ENCODE measurements at places on chromosomes 3 and 15.

DNA sequence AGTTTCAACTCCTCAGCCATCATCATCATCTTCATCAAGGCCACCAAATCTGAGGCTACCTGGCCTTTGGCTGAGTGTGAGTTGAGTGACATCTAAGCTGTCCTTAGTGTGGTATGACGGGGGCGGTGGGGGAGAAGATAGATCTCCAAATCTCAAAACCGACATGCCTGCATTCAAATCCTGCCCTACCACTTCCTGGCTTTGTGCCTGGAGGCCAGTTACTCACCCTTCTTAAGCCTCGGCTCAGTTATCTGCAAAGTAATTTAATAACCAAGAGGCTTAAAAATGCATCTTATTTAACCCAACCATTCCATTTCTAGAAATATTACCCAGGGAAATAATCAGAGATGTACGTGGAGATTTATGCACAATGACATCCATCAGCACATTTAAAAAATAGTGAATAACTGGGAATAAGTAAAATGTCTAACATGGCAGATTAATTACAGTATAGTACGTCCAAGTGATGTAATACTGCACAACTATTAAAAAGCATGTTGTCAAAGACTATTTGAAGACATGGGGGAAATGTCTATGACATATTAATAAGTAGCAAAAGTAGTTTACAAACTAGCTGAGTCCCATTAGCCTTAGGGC lies 167.4 kb downstream of the NTRK3 start:
- H3K27me3 ChIP-seq, result no peaks in the 10 kb centered on the region
- no peak overlapping the region for H3K4me3 ChIP-seq
- H3K36me3 ChIP-seq, result no peaks in the 10 kb centered on the region
- no peak overlapping the region for H3K27ac ChIP-seq
- DNase-seq, result peak; percentile 4

GRCh38 chr15:48996276-48996675 lies 32.6 kb upstream of the SHC4 start:
- no peak overlapping the region for H3K27ac ChIP-seq
- H3K36me3 ChIP-seq, result peaks cover 13% of the 10 kb centered on the region
- no peaks in the 10 kb centered on the region for H3K27me3 ChIP-seq
- no peak overlapping the region for H3K4me3 ChIP-seq
- no peak for DNase-seq

DNA sequence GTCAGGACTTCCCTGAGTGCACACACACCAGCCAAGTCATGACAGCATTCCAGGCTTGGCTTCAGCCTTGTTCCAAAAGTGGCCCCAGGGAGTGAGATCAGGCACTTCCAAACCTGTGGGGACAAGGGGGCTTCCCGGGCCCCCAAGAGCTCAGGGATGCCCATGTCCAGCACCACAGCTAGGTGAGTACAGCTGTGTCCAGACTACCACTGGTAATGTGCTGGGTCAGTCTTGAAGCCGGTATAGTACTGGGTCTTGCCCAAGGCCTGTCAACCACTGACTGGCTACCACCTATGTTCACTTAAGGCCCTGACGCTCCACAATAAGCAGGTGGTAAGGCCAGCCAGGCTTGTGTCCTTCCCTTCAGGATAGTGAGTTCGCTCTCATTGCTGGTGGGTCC lies 249.3 kb downstream of the UNC13C start:
- H3K4me3 ChIP-seq, result no peak overlapping the region
- H3K27ac ChIP-seq, result no peak overlapping the region
- DNase-seq, result no peak
- no peaks in the 10 kb centered on the region for H3K27me3 ChIP-seq
- H3K36me3 ChIP-seq, result no peaks in the 10 kb centered on the region
- H3K4me1 ChIP-seq, result no peaks in the 10 kb centered on the region

- H3K27ac ChIP-seq, result no peak overlapping the region
- H3K4me3 ChIP-seq, result peak overlapping the region; percentile 96
- peak; percentile 77 for DNase-seq
- H3K27me3 ChIP-seq, result no peaks in the 10 kb centered on the region
These were observed 995 bp downstream of the CHST14 start for GRCh38 chr15:40471808-40472150.

GRCh38 chr3:175193815-175194518 lies 334.8 kb downstream of the NAALADL2 start:
- H3K4me1 ChIP-seq, result peaks cover 34% of the 10 kb centered on the region
- peak overlapping the region; percentile 89 for H3K27ac ChIP-seq
- no peaks in the 10 kb centered on the region for H3K36me3 ChIP-seq

- H3K4me1 ChIP-seq, result peaks cover 37% of the 10 kb centered on the region
- H3K27me3 ChIP-seq, result no peaks in the 10 kb centered on the region
- peak overlapping the region; percentile 58 for H3K4me3 ChIP-seq
- H3K27ac ChIP-seq, result peak overlapping the region; percentile 78
- DNase-seq, result peak; percentile 68
These were observed 58.4 kb downstream of the TMEM44 start for GRCh38 chr3:194574639-194575483.

- peaks cover 5% of the 10 kb centered on the region for H3K27me3 ChIP-seq
- no peak overlapping the region for H3K4me3 ChIP-seq
- no peak overlapping the region for H3K27ac ChIP-seq
- DNase-seq, result no peak
- no peaks in the 10 kb centered on the region for H3K4me1 ChIP-seq
- H3K36me3 ChIP-seq, result no peaks in the 10 kb centered on the region
These were observed 52.8 kb downstream of the TMEM212 start for GRCh38 chr3:171895900-171896299.
